ENCODE measurements at places on chromosomes 7 and 10.

- DNase-seq = no peak
Measured at GRCh38 chr7:33781796-33782195, 123.5 kb upstream of the BMPER start.

DNA sequence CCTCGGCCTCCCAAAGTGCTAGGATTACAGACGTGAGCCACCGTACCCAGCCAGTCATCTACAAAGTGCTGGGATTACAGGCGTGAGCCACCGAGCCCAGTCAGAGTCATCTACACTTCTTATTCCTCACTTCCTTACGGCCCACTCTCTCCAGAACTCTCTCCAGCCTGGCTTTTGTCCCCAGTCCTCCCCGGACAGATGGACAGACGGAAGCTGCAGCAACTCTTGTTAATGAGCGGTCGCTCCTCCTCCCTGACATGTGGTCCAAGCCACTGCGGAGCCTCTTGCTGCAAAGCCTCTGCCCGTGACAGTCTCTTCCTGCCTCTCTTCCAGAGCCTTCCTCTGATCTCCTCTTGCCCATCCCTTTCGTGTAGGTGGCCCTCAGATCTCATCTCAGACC, 45.9 kb downstream of the TMEM270 start:
- no peak for DNase-seq

GRCh38 chr10:1961989-1962388, 224.7 kb upstream of the ADARB2 start:
- no peak for DNase-seq

DNA sequence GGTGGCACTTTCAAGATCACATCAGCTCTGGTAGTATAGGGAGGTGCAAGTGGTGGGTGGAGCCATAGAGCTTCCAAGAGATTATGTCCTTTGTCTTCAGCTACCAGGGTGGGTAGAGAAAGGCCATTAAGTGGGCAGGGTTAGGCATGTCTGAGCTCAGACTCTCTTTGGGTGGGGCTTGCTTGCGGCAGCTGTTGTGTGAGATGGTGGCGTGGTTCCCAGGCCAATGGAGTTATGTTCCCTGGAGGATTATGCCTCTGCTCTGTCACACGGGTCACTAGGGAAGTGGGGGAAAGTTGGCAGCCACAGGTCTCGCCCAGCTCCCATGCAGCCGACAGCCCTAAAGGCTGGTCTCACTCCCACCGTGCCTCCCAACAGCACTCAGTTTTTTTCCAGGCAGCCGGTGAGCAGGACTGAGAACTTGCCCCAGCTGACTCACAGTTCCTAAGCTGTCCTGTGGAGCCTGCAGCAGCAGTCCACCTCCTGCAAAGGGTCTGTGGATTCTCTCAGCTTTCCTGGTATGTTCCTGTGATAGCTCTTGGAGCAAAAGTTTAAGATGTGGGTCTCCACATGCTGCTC, 459.0 kb downstream of the SH2D4B start:
- DNase-seq = no peak

DNA sequence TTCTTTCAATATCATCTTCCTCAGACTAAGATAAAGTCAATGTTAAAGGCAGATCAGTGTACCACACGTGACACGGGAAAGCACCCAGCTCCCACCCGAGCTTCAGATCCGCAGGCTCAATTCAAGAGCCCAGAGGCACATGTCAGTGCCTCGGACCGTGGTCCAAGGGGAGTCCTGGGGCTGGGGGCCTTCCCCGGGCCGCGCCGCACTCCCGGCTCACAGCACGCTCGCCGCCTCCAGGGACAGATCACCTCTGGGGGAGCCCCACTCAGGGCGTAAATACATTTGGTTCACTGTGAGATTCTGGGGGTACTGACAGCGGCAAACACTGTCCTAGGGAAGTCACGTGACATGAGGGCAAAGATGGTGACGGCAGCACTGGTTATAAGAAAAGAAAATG, 10.8 kb downstream of the BNIP3 start:
- no peak for DNase-seq
